ENCODE measurements at places on chromosomes 2 and 18.

DNA sequence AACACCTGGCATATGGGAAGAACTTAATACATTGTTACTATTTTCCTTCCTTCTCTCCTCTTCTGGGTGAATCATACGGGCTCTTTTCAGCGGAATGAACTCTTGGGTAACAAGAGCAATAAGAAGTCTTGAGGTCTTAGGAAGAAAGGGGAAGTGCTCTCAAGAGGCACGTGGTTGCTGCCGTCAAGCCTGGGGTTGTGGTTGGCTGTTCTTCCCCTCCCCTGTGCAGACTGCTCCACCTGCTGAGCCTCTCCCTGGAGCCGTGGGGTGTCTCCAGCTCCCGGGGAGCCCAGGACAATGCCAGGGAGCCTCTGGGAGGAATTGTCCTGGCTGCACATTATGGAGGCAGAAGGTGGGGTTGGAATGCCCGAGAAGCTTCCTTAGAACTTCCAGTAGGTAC is 19.4 kb downstream of the TOGARAM2 start:
- DNase-seq: peak; percentile 62

- peak; percentile 27 for DNase-seq
Observed at GRCh38 chr2:45585267-45585861, 25.7 kb downstream of the SRBD1 start.

DNA sequence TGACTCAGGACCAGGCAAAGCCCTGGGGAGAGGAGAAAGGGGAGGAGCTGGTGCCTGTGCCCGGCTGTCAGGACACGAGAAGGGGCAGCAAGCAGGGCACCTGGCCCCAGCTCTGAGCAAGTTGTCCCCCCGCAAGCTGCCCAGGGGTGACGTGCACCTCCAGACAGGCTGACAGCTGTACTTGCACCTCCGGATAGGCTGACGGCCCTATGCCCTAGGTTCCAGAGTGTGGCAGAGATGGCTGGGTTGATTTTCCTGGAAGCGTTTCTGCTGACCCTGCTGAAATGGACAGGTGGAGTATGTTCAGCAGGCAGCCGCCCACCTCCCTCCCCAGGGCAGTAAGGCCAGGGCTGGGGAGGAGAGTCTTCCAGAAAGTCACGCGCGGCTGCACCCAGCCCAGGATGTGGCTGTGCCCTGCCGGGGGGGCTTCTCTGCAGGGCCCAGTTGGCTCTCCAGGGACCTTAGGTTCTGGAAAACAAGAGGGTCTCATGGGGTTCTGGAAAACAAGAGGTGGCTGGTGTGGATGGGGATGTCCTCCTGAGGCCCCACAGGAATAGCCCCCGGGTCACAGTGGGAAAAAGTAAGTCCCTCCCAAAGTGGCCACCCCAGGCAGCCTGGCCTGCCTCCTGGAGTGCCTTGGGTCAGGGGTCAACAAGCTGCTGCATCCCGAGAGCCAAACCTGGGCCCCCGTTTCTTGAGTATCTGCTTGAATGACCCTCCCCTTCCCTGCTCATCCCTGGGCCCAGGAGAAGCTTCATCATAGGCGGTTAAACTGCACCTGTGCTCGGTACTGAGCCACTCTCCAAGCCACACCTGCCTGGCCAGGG is 71.4 kb upstream of the OTOS start:
- DNase-seq: no peak

DNA sequence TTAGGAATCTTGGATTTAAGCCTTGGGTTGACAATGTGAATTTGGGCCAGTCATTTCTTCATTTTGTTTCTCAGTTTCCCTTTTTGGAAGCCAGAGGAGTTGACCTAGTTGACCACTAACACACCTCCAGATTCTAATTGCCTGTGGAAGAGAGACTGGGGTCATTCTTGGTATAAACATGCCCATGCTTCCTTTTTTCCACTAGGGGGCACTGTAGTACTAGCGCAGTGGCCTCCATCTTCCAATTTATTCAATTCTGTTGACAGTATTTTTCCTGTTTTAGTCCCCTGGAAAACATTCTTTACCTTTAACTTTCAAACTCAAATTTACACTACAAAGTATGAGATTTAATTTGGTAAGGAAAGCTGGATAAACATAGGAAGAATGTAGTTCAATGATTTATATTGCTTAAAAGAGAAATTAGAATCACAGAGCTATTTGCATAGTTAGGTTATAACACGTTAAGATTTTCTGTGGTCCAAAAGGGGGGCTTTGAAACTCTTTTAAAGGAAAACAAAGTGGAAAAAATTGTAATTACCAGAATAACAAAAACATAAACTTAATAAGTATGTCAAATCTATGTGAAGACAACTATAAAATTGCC is 57.5 kb upstream of the AGPS start:
- no peak for DNase-seq

GRCh38 chr2:43482961-43483360 is 112.9 kb downstream of the THADA start:
- DNase-seq: no peak

DNA sequence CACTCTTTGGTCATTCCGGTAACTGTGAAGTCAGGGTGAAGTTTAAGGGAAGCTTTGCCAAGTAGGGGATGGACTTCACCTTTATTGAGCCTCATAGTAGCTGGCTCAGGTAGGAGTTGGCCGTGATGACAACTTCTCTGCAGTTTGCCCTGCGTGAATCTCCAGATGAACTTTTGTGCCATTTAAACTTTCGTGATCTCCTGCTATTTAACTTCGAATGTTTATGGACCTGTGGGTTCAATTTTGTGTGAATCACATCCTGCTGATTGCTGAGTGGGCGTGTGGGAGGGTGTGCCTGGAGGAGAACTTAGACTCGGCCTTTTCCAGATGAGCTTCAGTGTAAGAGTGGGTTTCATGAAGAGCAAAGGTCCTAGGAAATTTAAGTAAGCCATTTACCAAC is 4.2 kb downstream of the UGT1A1 start:
- no peak for DNase-seq

GRCh38 chr18:70464343-70465114 is 175.7 kb downstream of the SOCS6 start:
- no peak for DNase-seq

DNA sequence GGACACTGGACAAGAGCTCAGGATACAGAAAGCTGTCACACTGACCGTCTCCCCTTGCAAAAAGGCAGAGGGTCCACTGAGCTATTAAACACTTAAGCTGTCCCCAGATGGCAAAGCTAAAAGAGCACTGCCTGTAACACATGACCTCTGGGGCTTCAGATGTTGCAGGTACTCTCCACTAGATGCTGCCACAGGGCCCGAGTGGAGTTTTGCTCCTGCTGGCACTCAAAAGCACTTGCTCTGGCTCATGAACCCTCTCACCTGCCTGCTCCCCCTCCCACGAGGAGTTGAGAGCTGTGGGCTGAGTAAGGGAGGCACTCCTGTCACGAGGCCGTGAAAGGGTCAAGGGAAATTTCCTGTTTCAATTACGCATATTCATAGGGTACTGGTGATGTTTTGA is 227.9 kb downstream of the PRKCE start:
- DNase-seq: no peak

- no peak for DNase-seq
Observed at GRCh38 chr18:22040533-22040932, 128.9 kb upstream of the GATA6 start.

DNA sequence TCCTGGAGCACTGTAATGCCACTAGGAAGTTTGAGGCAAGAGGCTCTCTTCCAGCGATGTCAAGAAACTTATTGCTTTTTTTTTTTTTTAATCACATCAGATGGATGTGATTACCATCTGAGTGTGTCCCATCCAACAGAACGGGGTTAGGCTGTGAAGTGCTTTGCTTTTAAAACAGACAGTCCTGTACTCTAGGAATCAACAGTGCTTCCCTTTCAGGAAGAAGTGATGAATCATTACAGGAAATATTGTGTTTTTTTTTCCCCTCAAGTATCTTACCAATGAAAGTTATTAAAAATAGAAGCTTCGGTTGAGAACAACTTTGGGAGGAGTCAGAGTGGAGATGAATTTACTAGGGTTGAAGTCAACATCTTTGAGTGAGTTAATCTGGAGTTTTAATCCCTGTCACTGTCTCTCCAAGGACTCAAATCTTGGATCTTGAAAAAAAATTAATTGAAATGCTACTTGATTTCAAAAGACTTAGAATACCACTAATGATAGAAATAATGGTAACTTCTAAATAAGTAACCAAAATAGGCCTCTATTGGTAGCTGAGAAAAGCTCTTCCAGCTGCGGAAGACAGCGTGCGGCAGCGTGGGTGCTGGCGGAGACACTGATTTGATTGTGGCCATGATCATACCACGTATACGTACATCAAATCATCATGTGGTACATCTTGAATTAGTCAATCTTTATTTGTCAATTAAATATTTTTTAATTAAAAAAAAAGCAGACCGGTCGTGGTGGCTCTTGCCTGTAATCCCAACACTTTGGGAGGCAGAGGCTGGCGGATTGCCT is 45.5 kb downstream of the GATA6 start:
- no peak for DNase-seq
